ENCODE measurements at places on chromosomes 6 and 20.

GRCh38 chr6:109687271-109687761 is 3.7 kb downstream of the AK9 start:
- DNase-seq, result no peak

- DNase-seq, result peak; percentile 44
Measured at GRCh38 chr6:169454204-169454871, 200.7 kb upstream of the THBS2 start.

GRCh38 chr6:15398633-15399275 is 152.9 kb downstream of the JARID2 start:
- no peak for DNase-seq

GRCh38 chr20:41249411-41250281 is 67.9 kb downstream of the ZHX3 start:
- peak; percentile 29 for DNase-seq

- no peak for DNase-seq
Measured at GRCh38 chr6:126112171-126112632, 125.9 kb downstream of the TRMT11 start.

DNA sequence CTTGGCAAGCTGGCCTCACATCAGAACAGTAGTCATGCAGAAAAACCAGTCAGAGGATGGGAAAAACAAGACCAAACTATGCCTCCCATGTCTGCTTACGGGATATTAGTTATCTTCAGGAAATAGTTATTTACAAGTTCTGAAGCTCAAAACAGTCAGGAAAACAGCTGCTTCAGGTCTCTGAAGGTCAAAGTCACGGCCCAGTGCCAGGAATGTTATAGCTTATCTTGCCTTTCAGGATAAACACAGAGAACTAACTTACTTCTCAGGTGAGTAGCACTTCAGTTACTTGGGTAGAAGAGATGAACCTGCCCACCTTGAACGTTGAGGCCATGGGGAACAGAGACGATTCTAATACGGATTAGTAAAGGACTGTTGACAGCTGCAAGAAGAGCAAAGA is 310.7 kb downstream of the KIF16B start:
- DNase-seq, result peak; percentile 13

GRCh38 chr6:11769811-11770545 is 8.6 kb downstream of the ADTRP start:
- DNase-seq, result no peak

GRCh38 chr20:51535674-51536073 is 6.8 kb downstream of the NFATC2 start:
- no peak for DNase-seq

DNA sequence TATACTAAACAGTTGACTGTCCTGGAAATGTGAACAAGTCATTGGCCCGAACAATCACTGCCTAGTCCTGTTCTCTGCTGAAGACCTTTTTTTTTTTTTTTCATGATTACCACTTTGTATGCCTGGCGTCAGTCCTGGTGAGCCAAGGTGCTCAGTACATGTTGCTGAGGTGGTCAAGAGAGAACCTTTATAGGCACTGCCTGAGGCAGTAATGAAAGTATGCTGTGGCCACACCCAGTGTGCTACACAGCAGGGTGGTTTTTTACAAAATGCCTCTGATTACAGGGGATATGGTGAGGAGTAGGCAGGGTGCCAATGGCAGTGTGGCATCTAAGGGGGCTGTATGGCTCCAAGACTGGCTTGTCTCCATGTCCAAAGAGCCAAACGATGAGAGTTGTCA is 135.1 kb upstream of the ENPP5 start:
- DNase-seq, result no peak

GRCh38 chr20:50729901-50730764 is 1.2 kb upstream of the PARD6B start:
- DNase-seq, result peak; percentile 76

DNA sequence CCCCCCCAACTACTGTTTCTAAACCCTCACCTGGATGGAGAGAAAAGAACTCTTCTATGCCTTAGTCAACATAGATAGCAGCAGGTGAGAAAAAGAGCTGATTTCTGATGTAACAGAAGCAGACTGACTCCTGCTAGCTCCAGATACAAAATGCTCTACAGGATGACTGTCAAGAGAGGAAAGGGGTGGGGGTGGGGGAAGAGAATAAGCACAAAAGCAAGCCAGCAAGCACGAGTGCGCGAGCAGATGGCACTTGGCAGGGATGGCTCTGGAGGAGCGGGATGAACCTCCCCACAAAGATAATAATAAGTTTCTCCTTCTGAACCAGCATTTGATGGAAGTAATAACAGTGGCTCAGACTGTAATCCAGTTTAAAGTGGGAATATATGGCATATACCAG is 45.6 kb upstream of the SPDEF start:
- no peak for DNase-seq

GRCh38 chr6:9554806-9555205 is 860.1 kb downstream of the TFAP2A start:
- DNase-seq, result no peak

- no peak for DNase-seq
Measured at GRCh38 chr20:45017857-45018256, 51.5 kb downstream of the STK4 start.

DNA sequence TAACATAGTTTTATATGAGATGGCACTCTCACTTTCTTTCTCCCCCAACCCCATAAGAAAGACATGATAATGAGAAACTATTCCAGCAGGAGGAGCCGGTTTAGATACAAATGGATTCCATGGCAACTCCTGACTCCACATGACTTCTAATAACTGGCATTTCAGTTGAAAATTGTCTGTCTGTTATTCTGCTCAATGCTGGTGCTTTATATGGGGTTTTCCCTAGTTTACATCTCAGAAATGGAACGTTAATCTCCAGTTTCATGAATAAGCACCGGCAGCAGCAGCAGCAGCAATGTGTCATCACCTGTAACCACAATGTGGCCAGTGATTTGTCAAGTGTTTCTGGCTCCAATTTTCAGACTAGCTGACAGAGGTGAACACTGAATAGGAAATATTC is 8.0 kb upstream of the SIM1 start:
- DNase-seq, result no peak

DNA sequence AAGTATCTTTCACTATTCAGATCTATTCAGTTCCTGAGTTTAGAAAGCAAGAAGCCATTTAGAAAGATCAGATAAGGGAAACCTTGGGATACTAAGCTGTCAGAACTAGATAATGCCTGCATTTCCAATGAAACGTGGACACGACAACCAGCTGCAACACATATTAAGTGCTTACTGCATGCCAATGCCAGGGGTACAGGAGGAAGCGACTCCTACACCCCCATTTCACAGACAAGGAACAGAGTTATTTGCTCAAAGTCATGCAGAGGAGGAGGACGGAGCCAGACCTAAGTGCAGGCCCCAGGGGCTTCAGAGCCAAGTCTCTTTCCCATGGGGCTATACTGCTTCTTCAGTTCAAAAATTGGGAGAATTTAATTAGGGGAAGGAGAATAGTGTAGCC is 62.4 kb downstream of the PREX1 start:
- no peak for DNase-seq

DNA sequence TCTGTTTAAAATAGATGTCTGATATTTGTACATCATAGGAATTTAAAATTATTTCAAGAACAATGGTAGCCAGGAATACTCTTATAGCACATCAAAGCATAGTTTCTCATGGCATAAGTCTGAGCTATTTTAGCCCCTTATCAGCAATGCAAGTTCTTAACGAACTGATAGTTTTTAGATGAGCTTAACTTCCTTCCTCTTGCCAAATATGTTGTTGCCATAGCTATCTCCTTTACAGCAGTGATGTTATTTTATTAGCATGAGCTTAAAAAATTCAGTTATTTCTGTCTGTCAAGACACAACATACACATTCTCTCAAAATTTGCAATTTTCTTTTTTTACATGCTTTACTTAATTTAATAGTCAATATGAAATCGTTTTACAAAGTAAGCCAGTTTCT is 867.2 kb downstream of the PHF3 start:
- no peak for DNase-seq

GRCh38 chr6:138815797-138816528 is 20.1 kb downstream of the ECT2L start:
- peak; percentile 82 for DNase-seq

DNA sequence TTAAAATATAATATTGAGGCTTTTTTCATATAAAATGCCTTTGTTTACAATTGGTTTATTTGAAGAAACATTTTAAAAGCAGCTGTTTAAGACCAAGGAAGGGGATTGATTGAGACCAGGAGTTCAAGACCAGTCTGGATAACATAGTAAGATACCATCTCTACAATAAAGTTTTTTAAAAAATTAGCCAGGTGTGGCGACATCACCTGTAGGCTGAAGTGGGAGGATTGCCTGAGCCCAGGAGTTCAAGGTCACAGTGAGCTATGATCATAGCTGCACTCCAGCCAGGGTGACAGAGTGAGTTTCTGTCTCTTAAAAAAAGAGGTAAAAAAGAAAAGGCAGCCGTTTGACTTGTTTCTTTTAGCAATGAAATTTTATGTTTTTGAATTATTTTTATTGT is 117.0 kb downstream of the STXBP5 start:
- DNase-seq, result no peak

DNA sequence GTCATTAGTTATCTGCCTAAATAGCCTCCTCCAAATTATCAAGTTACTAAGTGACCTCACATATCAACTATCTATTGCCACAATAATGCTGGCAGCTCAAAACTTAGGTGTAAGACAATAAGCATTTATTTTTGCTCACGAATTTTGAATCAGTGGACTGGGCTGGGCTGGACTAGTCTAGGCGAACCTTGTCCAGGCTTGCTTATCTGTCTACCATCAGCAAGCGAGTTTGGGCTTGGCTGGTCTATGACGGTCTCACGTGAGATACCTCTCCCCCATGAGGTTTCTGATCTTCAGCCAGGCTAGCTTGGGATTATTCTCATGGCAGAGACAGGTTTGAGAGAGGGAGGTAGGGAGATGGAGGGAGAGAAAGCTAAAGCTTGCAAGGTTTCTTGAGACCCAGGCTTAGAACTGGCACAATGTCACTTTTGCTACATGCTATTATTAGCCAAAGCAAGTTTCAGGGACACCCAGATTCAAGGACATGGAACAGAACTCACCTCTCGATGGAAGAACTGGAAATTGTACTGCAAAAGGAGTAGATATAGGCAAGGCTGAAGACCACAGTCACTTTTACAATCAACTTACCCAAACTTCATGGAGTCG is 80.9 kb downstream of the WASF1 start:
- no peak for DNase-seq
